ENCODE measurements at places on chromosomes 6 and 20. TPM values are rescaled to one million over a fixed set of nuclear protein-coding genes. Genes with fewer than 3 reads are reported as not detected.

TP53TG5 gene
- not detected for total RNA-seq

THEMIS gene
- total RNA-seq = 0.59 TPM

BPIFA1 gene
- not detected for total RNA-seq

RAD21L1 gene
- total RNA-seq = not detected

GRCh38 chr6:22062807-22063408 is 233.9 kb downstream of the PRL start:
- no peak overlapping the region for H3K27ac ChIP-seq
- no peak for DNase-seq
- no peak overlapping the region for H3K4me3 ChIP-seq
- no peaks in the 10 kb centered on the region for H3K4me1 ChIP-seq
- H3K36me3 ChIP-seq = no peaks in the 10 kb centered on the region

- no peaks in the 10 kb centered on the region for H3K36me3 ChIP-seq
- no peak overlapping the region for H3K4me3 ChIP-seq
- H3K27ac ChIP-seq = no peak overlapping the region
- no peaks in the 10 kb centered on the region for H3K4me1 ChIP-seq
Observed at GRCh38 chr20:47765271-47765670, 20.0 kb downstream of the SULF2 start.

DNA sequence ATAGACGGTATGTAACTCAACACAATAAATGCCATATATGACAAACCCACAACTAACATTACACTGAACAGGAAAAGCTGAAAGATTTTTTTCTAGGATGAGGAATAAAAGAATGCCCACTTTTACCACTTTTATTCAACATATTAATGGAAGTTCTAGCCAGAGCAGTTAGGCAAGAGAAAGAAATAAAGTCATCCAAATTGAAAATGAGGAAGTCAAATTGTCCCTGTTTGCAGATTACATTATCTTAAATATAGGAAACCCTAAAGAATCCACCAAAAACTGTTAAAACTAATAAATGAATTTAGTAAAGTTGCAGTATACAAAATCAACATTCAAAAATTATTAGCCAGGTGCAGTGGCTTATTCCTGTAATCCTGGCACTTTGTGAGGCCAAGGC is 24.6 kb upstream of the ADGB start:
- DNase-seq = no peak
- H3K4me1 ChIP-seq = no peaks in the 10 kb centered on the region
- no peak overlapping the region for H3K27ac ChIP-seq
- H3K27me3 ChIP-seq = no peaks in the 10 kb centered on the region
- H3K36me3 ChIP-seq = no peaks in the 10 kb centered on the region
- H3K4me3 ChIP-seq = no peak overlapping the region

DNA sequence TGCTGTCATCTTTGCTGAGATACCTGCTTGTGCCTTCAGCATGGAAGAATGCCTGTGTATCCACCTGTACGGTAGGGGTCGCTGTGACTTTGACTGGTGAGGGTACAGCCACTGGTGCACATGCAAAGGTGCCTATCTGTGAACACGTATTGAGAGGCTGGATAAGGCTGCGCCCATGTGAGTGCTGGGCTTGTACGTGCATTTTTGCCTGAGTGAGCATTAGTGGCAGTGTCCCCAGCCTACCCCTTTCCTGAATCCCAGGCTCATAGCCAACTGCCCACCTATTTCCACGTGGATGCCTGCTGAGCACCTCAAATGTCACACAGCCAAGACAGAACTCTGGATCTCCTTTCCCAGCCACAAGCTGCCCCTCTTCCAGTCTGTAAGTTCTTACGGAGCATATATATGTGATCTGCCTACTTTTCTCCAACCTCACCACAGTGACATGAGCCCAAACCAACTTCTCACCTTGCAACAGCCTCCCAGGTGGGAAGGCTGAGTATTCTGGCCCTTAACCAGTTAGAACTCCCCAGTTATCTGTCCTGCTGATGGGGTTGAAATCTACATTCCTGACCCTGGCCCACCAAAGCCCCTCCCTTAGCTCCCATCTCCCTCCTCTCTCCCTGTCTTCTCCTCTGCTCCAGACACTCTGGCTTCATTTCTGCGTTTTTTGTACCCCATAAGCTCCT is 1.1 kb upstream of the SLC2A10 start:
- DNase-seq = peak; percentile 46
- H3K27me3 ChIP-seq = no peaks in the 10 kb centered on the region
- H3K4me3 ChIP-seq = no peak overlapping the region

- H3K27me3 ChIP-seq = no peaks in the 10 kb centered on the region
- peak within 1 kb of the TSS; percentile 77 for H3K27ac ChIP-seq
- H3K4me3 ChIP-seq = peak within 1 kb of the TSS; percentile 81
- H3K36me3 ChIP-seq = no peaks in the 10 kb centered on the region
- peak; percentile 70 for DNase-seq
Observed at GRCh38 chr20:44651684-44652423, at the start of gene ADA. Gene ADA, minus strand, starts transcription at chr20:44651699. Its CDS starts 92 bp downstream, at chr20:44651607.

TMEM244 gene
- total RNA-seq = not detected

DNA sequence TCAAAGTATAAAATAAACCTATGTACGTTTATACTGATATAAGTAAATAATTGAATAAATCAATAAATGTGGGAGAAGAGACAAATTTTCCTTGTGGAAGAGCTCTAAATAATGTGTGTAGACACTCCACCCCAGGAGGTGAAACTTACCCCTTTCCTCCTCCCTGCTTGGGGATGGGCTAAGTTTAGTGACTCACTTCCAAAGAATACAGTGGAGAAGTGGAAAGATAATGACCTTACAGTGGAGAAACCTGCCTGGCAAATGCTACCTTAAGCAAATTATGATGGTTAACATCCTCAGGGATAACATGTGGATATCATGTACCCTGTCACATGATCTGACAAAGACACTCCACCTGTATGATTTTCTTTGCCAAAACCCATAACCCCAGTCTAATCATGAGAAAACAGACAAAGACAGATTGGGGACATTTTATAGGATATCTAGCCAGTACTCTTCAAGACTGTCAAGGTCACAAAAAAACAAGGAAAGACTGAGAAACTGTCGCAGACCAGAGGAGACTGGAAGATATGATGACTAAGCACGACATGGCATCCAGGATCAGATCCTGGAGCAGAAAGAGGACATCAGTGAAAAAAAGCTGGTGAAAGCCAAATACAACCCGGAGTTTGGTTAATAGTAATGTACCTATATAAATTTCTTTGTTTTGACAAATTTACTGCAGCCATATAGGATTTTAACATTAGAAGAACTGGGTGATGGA is 195.5 kb upstream of the PRDM1 start:
- H3K4me3 ChIP-seq = no peak overlapping the region
- H3K4me1 ChIP-seq = no peaks in the 10 kb centered on the region
- no peak overlapping the region for H3K27ac ChIP-seq
- H3K36me3 ChIP-seq = no peaks in the 10 kb centered on the region

DNA sequence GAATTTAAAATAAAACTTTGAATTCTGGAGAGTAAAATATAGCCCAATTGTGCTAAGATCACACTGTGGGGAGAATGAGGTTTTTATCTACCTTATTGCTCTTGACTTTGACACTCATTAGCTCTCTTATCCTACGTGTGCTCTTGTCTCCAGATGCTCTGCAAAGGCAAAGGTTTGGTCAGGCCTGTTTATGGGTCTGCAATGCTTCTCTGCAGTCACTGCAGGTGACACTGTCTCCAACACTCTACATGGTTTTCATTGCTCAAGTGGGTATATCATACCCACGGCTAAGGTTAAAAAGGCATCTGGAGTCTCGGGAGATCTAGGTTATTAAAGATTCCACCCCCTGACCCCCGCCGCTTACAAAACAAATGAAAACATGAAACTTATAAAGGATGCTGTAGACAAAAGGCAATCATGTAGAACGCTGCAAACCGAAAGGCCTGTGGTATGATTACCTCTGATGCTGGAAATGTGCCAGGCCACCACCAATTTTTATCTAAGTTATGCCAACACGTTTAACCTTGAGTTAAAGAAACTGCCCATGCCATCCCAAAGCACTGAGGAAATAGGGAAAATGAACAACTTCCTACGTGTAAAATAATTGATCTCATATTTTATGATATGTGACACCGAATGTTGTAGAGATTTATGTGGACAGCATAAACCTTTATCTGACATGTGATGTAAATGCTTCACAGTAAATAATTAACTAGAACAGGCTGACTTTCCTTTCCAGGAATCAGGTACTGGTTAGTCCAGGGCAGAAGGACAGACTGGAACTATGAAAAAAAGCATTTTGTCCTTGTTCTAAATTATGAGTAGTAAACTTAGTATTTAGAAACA is 238.2 kb upstream of the NOX3 start:
- no peaks in the 10 kb centered on the region for H3K4me1 ChIP-seq
- H3K27me3 ChIP-seq = no peaks in the 10 kb centered on the region
- no peak overlapping the region for H3K4me3 ChIP-seq
- H3K36me3 ChIP-seq = no peaks in the 10 kb centered on the region
- no peak overlapping the region for H3K27ac ChIP-seq

Measured in liver (tissue), 10 donors.